Cardiac fibroblast (primary cell): ENCODE measurements at places on chromosomes 16 and 17.

GRCh38 chr17:74779948-74780400 is 3.8 kb upstream of the NAT9 start:
- no peak for DNase-seq

GRCh38 chr17:82893779-82894178 is 54.0 kb upstream of the ZNF750 start:
- DNase-seq = no peak

GRCh38 chr16:48499923-48500381 is 110.0 kb downstream of the N4BP1 start:
- peak; percentile 98 for DNase-seq

GRCh38 chr16:51766739-51767138 is 615.7 kb upstream of the SALL1 start:
- DNase-seq = no peak

DNA sequence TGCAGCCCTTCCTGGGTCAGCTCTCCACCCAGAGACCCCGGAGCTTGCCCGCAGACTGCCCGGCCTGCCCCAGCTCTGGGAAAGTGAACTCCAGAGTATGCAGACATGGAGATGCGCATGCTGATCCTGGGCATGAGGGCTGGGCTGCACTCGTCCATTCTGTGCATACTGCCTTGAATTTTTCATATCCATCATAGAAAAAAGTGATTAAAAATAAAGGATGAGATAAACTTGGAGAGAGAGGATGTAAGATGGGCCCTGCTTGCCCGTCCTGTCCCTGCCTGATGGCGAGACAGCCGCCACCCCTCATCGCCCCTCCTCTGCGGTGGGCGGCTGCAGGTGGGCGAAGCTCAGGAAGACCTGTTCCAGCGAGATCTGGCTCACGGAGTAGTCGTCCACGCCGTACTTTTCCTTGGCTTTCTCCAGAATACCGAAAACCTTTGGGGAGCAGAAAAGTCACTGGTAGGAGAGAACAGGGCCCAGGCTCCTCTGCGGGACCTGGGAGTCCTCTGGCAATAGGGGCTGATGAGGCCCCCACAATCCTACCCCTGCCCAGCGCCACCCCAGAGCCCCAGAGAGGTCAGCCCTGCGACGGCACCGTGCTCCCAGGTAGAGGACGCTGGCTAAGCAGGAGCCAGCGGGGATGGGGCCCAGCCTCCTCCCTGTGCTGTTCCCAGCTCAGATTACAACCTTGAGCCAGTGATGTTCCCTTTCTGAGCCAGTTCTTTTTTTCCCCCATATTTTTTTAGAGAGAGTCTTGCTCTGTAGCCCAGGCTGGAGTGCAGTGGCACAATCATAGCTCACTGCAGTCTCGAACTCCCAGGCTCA is 8.7 kb upstream of the RNPS1 start:
- DNase-seq = no peak

DNA sequence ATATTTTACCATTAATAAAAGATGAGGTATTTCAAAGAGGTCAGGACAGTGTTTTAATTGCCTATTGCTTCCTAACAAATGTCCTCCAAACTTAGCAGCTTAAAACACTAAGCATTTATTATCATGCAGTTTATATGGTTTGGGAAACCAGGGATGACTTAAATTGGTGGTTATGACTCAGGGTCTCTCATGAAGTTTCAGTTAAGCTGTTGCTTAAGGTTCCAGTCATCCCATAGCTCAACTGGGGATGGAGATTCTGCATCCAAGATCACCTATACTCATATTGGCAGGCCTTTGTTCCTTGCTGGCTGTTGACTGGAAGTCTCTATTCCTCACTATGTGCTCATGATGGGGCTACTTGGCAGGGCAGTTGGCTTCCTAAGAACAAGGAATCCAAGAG is 1329.9 kb upstream of the GOT2 start:
- DNase-seq = no peak

- DNase-seq = no peak
Observed at GRCh38 chr16:86086471-86086870, 187.5 kb downstream of the IRF8 start.

GRCh38 chr17:9057310-9057709 is 36.0 kb downstream of the NTN1 start:
- no peak for DNase-seq

GRCh38 chr17:66443166-66443565 is 140.8 kb downstream of the PRKCA start:
- DNase-seq = no peak

- peak; percentile 70 for DNase-seq
Observed at GRCh38 chr17:29005936-29006511, at the start of gene SEZ6. Gene SEZ6, minus strand, starts transcription at chr17:29006033. Its CDS starts 164 bp downstream, at chr17:29005869.

DNA sequence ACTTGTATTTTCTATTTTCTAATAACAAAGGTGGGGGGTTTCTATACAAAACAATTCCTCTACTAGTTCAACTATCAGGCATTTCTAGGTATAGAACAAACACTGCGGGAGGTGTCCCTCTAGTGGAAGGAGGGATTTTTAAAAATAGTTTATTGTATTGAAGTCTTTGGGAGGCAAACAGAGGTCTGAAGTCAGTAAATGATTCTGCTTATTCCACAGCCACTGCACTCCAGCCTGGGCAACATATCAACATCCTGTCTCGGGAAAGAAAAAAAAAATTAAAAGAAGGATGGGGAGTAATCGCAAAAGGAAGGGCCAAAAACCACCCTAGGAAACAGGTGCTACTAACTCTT is 648 bp upstream of the ERCC4 start:
- DNase-seq = peak; percentile 69

- no peak for DNase-seq
Observed at GRCh38 chr17:39618246-39618913, 8.4 kb upstream of the PPP1R1B start.
